ENCODE measurements at places on chromosomes 6 and 20.

- DNase-seq, result no peak
These were observed 6.9 kb upstream of the PPP1R3G start for GRCh38 chr6:5078121-5078669.

- peak; percentile 11 for DNase-seq
These were observed 11.5 kb upstream of the TMC2 start for GRCh38 chr20:2524709-2525506.

DNA sequence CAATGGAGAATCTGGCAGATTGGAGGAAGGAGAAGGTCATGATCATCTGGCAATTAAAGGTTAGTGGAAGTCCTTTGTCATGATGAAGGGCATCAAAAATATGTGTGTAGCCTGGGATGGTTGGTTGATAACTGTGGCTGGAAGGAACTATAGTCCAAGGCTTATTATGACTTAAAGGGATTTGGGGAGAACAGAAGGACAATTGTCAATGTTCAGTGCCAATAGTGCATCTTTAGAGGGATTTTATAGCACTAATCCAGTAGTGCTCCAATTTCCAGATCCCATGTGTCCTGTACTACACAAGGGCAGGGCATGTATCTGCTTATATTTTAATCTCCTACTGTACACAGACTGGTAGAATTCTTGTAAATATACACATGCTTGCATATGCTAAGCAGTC, 5.0 kb upstream of the ZBTB24 start:
- DNase-seq, result no peak

DNA sequence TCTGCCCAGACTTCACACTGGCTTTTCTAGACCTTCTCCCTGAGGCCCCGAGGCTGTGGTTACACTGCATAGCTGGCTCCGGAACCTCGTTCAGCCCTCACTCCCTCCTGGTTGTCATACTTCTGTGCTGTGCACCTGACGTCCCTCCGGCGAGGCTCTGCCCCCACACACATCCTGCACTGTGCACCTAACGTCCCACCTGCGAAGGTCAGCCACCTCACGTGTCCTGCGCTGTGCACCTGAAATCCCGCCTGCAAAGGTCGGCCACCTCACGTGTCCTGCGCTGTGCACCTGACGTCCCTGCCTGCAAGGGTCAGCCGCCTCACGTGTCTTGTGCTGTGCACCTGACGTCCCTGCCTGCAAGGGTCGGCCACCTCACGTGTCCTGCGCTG, 111.0 kb upstream of the FRMD1 start:
- no peak for DNase-seq

- no peak for DNase-seq
These were observed 65.6 kb upstream of the RREB1 start for GRCh38 chr6:7042056-7042653.

- no peak for DNase-seq
These were observed 14.7 kb downstream of the NRSN2 start for GRCh38 chr20:361561-361960.

DNA sequence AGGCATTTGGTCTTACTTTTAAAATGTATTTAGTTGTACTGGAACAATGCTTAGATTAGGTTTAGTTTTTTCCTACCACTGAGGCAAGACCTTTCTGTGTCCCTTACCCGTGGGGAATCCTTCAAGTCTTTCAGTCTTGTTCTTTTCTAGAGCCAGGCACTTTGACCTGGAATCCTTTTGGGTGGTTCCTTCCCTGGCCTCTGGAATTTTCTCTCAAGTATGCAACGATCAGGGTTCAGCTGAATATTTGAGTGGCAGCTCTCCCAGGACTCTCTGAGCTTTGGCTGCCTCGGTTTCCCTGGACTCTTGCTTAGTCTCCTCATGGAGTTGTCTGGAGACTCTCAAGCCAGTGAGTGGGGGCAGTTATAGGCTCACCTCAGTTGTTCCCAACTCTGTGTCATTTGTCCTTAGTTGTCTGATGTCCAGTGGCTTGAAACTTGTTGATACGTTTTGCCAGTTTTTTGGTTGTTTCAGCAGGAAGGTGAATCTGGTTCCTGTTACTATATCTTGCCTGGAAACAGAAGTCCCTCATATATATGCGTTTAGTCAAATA, 118.1 kb downstream of the QKI start:
- DNase-seq, result no peak

DNA sequence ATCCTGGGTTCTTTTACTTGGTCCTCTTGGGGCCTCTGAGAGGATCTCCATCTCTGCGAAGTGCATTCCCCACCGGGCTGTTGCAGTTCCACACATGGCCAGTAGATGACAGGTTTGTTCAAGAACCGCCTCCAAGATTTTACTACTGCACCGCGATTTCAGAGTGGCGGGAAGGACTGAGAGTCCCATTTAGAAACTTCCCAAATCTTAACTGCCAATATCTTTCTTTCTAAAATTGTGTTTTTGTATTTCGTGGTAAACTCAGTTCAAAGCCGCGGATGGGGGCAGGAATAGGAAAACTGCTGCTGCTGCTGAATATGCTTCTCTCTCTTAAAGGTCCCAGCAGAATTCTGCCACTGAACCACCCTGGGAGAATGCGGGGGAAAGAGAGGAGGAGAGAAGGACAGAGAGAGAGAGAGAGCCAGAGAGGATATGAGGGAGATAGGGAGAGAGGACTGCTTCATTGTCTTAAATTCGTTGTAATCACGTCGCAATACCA, 8.6 kb upstream of the BTNL2 start:
- DNase-seq, result peak; percentile 55

GRCh38 chr20:2983508-2983907, 59.9 kb upstream of the GNRH2 start:
- no peak for DNase-seq

- no peak for DNase-seq
These were observed 91.4 kb upstream of the NEDD9 start for GRCh38 chr6:11323666-11324452.

DNA sequence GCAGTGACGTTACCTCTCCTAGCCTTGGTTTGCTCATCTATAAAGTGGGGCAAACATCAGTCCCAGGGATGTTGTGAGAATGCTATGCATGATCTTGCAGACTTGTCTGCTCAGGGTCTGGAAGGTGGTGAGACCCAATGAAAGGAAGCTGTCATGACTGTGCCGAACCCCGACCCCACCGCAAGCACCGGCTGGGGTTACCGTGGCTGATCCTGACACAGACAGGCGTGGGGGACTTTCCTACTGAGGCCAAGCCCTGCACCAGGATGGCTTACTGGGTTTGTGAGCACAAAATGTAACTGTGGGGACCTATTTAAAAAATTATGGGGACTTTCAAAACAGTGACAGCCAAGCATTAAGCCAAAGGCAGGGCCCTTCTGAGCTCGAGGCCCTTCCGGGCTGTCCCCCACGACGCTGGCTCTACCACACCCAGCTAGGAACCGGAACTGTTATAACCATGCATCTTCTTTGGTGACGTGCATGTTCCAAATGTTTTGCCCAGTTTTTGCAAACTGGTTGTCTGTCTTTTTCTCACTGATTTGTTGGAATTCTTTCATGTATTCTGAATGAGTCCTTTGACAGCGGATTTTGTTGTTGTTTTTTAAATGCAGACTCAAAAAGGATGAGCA, 76.6 kb upstream of the PMEPA1 start:
- DNase-seq, result no peak

- DNase-seq, result no peak
These were observed 75.7 kb upstream of the CLDN20 start for GRCh38 chr6:155187994-155188706.

GRCh38 chr6:68710916-68711315, 75.8 kb downstream of the ADGRB3 start:
- no peak for DNase-seq

- DNase-seq, result no peak
These were observed 118.4 kb upstream of the BTBD3 start for GRCh38 chr20:11799281-11799684.

GRCh38 chr6:1076531-1077459, 235.1 kb upstream of the FOXQ1 start:
- DNase-seq, result no peak

DNA sequence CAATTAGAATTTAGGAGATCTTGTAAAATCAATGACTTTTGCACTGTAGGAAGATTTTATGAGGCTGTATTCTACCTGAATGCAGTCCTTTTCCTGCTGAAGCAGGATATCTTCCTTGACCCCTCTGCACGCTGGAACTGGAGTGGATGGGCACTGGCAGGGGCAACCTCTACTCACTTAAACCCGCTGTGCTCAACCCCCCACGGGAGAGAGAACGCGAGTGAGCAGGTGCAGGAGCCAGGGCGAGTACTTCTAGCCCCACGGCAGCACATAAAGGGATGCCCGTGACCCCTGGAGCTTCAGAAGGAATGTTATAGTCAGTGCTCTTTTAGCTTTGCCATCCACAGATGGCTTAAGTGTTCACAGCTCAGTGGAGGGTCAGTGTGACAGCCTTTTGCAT, 1144.8 kb downstream of the EPHA7 start:
- DNase-seq, result no peak

- DNase-seq, result no peak
These were observed 130.1 kb upstream of the MTHFD1L start for GRCh38 chr6:150735341-150735851.

DNA sequence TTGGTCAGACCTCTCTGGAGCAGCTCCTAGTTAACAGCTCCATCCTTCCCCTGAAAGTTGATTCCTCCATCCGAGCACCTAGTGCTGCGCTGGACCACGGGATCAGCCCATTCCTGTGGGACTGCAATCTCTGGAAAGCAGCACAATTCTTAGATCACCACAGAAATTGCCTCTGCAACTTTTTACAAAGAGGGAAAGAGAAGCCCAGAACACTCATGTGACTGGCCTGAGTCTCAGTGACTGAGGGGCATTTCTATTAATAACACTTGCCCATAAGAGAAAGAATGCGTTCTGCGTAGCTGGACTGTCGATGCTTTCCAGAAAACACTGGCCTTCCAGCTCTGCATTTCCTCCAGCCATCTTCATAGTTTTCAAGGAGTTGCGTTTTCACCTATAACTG, 18.3 kb downstream of the MPC1 start:
- DNase-seq, result no peak

DNA sequence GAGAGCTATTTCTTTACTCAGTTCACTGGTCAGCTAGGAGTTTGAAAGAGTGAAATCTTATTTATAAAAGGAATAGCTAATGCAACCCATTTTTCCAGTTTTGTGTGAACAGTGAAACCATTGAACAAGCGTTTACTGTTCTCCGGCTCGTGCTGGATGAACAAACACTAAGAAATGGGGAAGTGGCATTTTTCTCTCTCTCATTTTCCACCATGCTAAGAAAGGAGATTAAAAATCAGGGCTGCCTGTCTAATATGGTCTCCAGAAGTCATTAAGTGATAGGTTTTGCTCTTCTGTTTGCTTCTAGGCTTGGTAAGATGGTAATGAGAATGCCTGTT, 774 bp upstream of the SFT2D1 start:
- no peak for DNase-seq

DNA sequence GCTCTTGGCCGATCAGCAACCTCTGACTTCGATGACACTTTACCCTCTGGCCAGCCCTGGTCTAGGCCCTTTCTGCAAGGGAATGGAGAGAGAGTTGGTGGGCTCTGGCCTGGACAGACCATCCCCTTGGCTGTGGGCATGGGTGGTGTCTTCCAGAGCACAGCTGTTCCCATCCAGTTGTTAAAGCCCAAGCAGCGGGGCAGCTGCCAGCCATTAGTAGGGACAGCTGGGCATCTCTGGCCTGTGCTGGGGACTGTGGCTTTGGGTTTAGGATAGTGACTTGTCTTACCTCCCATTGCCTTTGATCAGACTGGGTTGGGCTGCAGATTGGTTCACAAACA, 2.8 kb downstream of the CDC25B start:
- DNase-seq, result no peak

- no peak for DNase-seq
These were observed 126.0 kb downstream of the ADGRB3 start for GRCh38 chr6:68760941-68761676.

GRCh38 chr6:102389994-102390393, 996.5 kb downstream of the GRIK2 start:
- DNase-seq, result no peak

- no peak for DNase-seq
These were observed 107.1 kb upstream of the BACH2 start for GRCh38 chr6:90403489-90404381.

DNA sequence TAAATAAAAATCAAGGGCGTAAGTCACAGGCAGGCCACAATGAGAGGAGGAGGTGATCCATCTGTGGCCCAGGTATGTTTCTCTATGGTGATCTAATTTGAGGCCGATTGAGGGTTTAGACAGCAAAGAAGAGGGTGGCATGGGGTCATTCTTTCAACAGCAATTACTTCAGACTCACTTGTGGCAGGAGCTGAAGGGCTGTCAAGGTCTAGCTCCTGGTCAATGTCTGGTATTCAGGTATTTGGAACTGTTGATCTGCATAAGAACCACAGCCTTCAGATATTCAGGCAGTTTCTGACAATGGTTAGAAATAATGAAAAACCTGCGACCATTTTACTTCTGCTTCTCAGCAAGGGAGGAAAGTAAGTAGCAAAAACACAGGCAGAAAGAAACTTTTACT, 259.6 kb downstream of the FOXC1 start:
- no peak for DNase-seq

- DNase-seq, result no peak
These were observed 34.5 kb upstream of the AHI1 start for GRCh38 chr6:135531954-135532490.

DNA sequence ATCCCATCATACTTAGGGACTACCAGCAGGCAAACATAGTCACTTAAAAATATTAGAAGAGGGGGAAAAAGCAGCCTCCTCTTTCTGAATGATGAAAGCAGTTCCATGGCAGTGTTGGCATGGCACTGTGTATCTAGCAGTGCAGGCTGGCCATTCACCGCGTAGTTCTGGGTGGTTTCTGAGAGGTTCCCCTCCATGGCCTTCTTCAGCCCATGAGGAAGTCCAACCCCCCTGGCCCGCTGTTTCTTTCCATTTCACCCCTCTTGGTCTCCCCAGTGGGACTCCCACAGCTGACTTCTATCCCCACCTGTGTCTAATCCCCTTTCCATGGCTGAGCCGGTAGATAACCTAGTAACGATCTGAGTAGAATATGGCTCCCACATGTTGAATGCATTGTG, 17.0 kb downstream of the PPARD start:
- DNase-seq, result no peak

- no peak for DNase-seq
These were observed 11.8 kb downstream of the DCBLD1 start for GRCh38 chr6:117494283-117494682.

Measured in stimulated activated CD8-positive, alpha-beta memory T cell treated with anti-CD3 and anti-CD28 coated beads, Interleukin-12 subunit alpha, Interleukin-12 subunit beta, amount 100 ng/mL, for 4 hours (primary cell).